ENCODE measurements at places on chromosomes 6 and 20.

- DNase-seq: no peak
Measured at GRCh38 chr6:45922728-45923351, 92.8 kb downstream of the CLIC5 start.

DNA sequence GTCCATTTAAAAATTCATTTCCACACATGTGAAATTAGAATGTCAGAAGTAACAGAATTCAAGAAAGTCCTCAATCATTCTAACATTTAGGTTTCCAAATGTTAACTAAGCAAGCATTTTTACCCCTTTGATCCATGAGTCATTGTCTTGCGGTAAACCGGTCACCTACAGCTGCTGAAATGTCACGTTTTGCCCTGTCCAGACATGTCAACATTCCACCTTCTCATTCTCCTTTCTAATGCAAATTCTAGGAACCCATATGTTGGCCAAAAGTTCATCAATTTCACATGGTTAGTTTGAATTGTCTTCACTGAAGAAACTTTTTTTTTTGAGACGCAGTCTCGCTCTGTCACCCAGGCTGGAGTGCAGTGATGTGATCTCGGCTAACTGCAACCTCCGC lies 117.2 kb downstream of the IPCEF1 start:
- no peak for DNase-seq

DNA sequence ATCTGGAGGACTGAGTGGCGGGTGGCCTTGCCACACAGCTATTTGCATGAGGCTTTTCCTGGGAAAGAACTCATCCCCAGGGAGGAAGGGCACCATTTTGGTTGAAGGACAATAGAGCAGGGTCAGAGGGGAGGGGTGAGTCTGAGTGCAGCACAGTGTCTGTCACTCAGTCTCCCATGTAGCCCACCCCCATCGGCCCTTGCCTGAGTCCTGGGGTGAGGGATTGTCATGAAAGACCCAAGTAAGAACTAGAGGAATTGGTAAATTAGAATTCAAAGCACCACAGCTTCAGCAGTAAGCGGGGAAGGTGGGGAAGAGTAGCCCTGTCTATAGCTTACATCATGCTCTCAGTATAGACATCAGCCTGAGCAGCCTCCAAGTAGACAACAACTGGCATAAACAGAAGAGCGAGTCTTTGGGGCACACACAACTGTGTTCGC lies 90.4 kb upstream of the TMEM30A start:
- no peak for DNase-seq

DNA sequence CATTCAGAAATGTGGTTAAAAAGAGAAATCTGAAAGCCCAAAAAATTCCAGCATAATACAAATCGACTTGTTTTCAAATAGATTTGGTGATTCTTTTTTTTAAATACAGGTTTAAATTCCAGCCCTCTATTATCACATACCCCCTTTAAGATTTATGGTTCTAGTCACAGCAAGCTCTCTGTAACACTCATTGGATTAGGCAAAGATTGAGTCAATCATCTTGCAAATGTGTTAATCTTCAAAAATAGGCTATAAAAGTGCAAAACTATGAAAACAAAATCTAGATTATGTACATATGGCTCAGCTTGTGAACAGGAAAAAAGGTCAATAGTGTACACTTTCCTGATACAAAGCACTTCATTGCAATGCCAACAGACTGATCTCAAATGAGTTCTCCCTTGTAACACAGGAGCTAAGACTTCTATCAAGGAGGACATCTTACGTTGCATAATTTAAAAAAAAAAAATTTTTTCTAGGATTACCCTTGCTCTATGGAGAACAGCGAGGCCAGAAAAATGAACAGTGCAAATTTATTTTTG lies 26.2 kb downstream of the ZNF217 start:
- no peak for DNase-seq

GRCh38 chr20:50311308-50312001 lies 120.8 kb downstream of the CEBPB start:
- DNase-seq: no peak

DNA sequence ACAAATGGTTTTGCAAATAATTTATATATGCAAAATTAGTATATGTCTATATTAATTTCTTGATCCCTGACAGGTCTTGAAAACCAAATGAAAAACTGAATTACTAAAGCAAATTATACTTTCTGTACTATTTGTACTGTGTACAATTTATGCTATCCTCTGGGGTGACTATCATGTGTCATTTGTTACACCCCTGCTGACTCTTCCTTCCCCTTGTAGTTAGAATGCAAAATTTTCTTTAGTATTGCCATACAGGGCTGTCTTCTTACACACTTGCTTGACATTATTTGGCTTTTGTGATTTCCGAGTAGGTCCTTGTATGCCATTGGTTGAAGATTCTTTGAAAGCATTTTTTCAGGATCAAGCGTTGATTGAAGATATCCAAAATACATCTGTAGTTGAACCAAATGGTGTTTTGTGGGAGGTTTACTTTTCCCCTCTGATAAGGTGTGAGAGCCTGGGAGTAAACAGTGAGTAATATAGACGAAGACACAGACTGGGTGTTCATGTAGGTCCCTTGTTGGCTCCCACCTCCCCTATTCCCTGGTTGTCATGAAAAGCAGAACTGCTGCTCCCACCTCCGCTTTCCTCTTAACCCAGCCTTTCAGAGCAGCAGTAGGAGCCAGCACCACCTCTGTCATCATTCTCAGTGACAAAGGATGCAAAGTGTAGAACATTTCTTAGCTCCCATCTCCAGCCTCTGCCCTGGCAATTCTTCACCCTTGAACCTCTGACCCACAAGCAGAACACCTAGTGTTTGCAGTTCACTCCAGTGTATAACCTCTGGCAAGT lies 29.0 kb downstream of the NCOA7 start:
- no peak for DNase-seq

DNA sequence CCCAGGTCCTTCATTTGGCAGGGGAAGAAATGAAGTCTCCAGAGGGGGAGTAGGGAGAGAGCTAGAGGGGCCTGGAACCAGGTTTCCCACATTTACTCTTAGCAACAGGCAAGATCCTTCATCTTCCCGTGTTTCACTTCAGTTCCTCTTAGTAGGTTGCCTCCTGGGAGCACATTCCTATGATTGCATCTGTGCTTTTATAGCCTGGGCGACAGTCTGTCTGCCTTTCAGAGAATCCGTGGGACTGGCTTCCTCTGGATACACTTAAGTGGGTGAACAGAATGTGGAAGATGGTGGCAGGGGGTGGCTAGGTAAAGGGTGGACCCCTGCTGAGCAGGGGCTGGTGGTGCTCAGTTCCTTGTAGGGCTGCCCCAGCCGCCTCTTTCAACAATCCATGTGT lies 33.4 kb downstream of the STK35 start:
- DNase-seq: no peak

GRCh38 chr6:69164564-69165229 lies 529.6 kb downstream of the ADGRB3 start:
- DNase-seq: peak; percentile 21

GRCh38 chr6:134195164-134195906 lies 122.6 kb downstream of the SGK1 start:
- no peak for DNase-seq

DNA sequence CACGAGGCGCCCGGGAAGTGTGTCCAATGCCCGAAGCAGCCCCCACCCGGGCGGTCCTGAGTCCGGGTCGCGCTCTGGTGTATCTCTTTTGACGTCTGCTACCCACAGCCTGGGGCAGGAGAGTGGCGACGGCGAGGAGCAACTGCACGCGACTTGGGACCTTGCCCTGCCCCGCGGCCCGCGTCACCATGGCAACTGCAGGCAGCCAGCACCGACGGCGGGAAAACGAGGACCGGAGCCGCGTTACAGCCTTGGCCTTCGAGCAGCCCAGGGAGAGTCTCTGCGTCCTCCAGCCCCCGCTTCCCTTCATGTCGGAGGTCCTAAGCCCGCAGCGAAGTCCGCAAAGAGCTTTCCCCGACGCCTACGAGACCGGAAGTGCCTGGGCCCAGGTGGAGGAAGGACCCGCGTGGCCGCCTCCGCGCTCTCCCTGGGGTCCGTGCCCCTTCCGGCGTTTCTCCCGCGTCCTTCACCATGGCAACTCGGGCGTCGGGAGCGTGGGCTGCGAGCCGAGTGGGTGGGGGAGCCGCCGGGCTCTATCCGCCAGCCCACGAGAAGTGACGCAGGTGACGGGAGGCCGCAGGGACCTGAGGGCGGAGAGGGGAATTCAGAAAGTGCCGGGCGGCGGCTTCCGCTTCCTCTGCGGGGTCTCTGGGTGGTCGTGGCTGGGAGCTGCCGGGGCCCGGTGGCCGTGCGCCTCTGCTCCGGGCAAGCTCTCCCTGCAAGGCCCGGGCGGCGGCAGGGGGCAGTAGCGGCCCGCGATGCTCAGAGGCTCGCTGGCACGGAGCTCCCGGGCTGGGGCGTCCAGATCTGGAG lies 88.6 kb upstream of the TGM3 start:
- peak; percentile 15 for DNase-seq

GRCh38 chr6:114068116-114068515 lies 97.2 kb upstream of the HDAC2 start:
- no peak for DNase-seq

DNA sequence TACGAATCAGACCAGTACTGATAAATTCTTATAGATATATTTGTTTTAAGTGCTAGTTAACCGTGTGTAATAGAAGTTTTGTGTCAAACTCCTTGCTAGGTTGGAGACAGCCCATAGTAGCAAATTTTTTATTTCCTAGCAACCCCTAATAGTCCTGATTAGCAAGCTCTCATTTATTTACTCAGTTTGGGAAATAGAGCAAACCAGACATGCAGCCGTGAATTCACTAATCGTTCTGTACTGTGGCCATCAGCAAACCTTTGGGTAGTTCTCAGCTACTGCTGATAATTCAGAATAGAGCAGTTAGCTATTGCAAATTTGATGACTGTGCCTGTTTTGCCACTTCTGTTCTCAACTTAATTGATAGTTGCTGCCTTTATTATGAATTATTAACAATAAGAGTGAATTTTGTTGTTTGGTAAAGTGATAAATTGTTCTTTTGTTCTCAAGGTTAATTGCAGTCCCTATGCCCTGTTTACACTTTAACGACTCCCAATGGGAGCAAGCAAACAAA lies 215.8 kb downstream of the GRM1 start:
- DNase-seq: no peak

DNA sequence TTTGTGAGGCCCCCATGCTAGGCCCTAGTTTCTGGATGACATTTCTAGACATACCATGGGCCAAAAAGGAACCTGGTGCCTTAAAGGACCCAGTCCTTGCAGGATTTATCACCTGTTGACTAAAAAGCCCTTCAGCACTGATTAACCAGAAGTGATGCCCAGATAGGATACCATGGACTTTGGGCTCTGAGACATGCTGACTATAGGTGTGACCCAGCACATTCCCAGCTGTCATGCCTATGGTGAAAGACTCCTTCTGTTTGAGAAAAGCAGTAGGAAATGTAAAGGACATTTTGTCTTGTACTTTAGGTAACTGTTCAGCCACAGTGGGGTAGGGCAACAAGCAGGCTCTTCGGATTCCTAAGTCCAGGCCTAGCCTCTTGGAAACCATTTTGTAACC lies 724.2 kb downstream of the CD109 start:
- no peak for DNase-seq

GRCh38 chr6:42819803-42820511 lies 38.1 kb downstream of the BICRAL start:
- DNase-seq: no peak

GRCh38 chr6:9085054-9085708 lies 649.8 kb upstream of the SLC35B3 start:
- DNase-seq: no peak

- DNase-seq: no peak
Measured at GRCh38 chr6:110471726-110472365, 4.6 kb downstream of the SLC22A16 start.

DNA sequence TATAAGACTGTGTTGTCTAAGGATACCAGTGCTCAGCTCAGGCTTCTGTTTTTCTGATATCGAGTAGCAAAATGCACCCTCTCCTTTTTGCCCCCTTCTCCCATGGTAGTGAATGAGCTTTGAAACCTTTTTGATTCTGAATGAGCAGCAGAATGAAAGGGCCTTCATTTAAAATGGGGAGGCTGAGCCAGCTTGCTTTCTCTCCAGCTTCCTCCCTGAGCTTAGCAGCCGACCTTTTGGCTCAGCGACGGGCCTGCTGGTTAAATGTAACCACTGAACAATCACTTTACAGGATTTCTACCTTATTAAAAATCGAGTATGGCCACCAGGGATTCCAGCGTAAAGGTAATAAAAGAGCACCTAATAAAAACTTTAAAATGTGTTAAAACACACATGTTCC lies 133.7 kb upstream of the SPACA1 start:
- DNase-seq: no peak

DNA sequence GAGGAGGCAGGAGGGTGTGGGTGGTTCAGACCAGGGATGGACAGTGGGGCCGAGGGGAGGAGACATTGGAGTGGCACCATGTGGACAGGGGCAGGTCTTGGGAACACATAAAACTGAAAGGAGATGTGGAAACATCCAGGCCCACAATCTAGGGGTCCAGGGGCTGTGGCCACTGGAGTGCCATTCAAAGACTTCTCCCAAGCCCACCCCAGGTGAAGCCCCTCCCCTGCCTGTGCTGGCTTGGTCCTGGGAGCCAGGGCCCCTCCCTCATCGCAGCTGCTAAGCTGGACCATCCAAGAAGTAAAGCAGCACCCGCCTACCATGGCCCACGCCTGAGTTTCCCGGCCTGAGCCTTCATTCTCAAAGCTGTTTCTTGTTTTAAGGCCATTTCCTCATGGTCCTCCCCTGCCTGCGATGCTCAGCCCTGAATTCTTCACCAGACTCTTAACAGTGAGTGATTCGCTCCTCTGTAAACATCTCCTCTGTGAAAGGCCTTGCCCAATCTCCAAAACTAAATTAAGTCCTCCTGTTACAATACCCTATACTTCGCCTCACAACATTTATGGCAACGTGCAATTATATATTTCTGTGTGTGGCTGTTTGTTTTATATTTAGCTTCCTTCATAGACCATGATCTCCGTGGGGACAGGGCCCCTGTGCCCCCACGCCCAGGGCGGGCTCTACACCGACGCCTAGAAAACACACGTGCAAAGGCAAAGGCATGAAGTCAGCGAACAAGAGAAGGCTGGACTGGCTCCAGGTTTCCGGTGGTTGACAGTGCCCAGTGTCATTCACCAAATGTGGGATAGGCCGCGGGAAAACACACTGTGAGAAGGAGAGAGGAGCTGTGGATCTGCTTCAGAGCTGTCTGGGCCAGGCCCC lies 267.8 kb downstream of the ERMARD start:
- no peak for DNase-seq

DNA sequence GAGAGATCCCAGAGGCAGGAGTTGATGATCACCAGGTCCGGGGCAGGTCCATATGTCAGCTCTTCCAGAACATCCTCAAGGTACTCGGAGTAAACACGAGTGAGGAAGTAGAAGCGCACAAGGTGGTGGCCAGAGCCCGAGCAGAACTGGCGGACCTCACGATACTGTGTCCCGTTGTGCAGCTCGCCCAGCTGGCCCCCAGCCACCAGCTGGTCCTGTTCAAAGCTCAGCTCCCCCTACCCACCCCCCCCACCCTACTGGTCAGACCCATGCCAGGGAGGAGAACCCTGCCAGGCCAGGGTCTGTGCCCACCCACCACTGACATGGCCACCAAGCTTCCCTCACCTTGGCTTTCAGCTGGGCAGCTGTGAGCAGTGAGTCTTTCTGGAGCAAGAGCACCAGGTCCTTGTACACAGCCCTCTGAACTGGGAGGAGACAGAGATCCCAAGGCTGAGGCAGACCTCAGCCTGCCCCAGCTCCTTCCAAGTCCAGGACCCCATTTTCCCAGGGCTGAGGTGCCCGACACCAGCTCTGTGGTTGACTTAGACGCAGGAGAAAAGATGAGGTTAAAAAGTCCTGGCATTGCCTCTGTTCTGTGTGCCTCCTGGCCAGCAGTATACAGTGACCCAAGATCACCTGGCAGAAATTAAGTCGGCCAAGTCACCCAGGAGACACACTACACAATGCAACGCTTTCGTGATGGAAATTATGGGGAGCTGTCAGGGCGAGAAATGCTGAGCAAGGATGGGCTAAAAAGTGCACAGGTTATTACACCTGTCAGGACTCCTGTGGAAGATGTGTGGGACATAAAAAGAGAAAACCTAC lies 1.4 kb downstream of the PCED1A start:
- DNase-seq: no peak
